Right forelimb (tissue), 1 donor: ENCODE measurements at places on chromosomes 3 and 15.

DNA sequence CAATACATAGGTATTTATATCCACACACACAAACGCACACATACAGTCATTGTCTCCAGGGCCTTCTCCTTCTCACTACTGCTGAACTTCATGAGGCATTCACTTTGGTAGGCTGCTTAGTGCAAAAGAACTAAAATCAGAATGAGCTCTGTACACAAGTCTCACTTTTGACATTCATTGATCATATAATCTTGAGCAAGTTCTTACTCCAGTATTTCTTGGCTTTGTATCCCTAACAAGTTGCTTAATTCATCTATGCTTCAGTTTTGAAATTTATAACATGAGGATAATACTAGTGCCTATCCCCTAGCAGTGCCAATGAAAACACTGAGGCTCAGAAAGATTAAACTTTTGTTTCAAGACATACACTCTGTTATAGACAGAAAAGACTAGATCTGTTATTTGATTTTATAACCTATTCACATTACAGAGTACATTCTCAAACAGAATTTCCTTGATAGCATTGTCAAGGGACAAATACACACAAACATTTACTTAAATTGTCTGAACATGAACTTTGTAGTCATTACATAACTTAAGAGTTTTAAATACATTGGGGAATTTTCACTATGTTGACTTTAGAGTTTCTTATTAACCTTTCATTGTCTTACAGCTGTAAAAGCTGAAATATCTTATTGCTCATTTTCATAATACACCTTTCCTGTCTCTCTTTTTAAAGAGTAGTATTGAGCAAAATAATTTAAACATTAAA is 55.0 kb upstream of the SI start:
- no peak for DNase-seq

DNA sequence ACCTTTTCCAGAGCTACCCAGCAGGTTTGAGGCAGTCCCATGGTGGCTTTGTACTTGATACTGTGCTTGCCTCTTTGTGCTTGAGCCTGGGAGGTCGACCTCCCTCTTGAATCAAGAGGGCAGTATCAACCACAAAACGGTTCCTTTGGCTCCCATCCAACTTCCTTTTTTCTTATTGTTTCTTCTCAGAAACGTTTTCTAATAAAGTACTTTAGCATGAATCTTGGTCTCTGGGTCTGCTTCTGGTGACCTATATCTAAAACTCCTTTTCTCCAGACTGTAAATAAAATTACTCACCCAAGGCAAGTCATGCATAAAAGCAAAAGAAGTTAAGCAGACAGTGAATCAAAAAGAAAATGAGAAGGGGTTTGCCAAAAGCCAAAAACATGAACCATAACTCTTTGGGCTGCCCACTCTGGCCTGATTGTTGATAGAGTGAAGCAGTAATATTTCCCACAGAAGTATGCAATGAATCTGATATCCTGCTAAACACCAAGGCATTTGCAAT is 112.2 kb upstream of the SLC4A7 start:
- no peak for DNase-seq

- DNase-seq = no peak
These were observed 710.3 kb upstream of the ARPP21 start for GRCh38 chr3:34929036-34929435.

GRCh38 chr15:62075595-62076277 is 9.0 kb downstream of the C2CD4A start:
- DNase-seq = no peak

DNA sequence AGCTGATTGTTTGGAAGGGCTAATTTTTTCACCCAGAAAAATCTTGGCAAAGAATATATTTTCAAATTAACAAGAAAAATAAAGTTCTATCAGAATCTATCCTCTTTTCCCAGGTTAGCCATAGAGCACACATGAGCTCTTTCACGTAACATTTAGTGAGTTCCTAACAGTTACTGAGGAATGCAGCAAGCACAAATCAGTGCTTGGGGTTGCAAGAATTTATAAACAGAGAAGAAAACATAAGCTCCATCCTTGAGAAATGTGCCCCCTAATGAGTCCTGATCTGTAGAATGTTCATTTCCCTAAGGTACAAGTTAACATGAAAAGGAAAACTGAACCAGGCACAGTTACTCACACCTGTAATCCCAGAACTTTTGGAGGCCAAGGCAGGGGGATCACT is 13.9 kb downstream of the EOGT start:
- DNase-seq = no peak

DNA sequence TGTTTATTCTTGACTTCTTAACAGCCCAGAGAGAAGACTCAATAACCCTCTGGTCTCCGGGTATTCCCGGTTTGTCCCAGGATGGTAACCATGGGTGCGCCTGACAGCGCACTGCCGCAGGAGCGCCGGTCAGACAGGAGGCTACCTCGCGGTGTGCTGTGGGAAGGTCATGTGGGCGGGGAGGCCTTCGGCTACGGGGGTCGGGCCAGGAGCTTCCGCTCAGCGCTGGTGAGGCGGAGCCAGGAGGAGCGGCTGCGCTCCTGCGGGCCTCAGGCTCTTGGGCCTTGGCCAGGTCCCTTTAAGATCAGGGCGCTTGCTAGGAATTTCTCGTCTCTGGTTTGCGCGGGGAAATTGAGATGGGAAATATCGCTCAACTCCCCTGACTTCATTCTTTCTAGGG is 182.3 kb upstream of the NDN start:
- peak; percentile 61 for DNase-seq

- DNase-seq = no peak
These were observed 1009.8 kb downstream of the TUSC7 start for GRCh38 chr3:117719316-117719926.
